Activated CD4-positive, alpha-beta T cell treated with anti-CD3 and anti-CD28 coated beads, Interleukin-2, amount 50 U/mL, for 16 hours (primary cell): ENCODE measurements at places on chromosomes 16 and 17.

DNA sequence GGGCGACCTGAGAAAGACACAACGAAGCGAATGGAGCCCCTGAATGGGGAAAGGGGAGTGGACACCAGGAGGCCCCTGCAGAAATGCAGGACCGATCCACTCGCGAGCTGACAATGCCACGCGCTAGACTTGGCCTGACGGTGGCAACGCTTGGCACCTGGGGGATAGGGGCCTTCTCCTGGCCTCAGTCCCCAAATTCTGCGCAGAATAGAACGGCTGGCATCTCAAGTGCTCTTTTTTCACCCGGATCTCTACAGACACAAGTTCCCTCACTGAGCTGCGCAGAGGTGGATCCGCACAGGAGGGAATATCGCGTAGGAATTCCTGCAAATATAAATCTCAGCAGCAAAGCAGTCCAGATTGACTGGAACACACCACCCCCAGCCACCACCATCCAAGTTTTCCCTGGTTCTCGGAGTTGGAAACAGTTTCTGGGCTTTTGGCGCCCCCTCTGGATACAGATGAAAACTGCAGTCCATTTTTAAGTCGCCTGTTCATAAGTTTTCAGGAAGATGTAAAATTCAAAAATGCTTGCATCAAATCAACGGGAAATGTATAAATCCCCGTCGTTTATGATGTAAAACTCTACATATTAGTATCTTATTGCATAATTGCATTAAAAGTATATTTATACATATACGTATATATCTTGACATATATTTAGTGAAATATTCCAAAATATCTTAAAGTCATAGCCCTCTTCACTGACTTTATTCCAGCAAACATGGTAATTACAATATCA, 2.3 kb upstream of the SOX9 start:
- peak; percentile 50 for DNase-seq

GRCh38 chr16:54152362-54153239, 134.0 kb downstream of the IRX3 start:
- DNase-seq, result no peak

DNA sequence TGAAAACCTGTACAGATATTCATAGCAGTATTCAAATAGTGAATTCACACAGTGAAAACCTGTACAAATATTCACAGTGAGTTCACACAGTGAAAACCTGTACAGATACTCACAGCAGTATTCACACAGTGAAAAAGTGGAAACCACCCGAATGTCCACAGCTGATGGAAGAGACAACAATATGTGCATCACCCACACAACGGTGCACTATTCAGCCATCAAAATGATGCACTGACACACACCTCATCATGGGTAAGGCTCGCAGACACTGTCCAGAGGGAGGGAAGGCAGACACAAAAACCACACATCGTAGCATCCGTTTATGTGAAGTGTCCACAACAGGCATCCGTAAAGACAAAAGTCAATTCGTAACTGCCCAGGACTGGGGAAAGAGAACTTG, 100.9 kb downstream of the VPS53 start:
- DNase-seq, result no peak

DNA sequence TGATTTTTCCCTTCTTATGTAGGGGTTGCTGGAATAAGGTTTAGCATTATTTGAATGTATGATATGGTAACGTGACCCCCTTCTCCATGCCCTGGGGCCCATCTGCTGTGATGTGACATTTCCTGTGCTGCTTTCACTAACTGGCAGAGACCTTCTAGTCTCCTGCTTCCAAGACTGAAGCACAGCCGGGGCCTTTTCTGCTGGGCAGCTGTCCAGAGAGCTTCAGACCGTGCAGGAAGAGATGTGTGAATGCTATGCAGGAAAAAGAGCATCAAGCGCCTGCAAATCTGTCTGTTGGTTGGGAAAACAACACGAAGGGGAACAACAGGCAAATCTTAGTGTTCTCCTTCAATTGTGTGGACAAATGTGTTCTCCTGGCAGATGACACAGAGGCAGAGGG, 128.5 kb downstream of the SPACA3 start:
- DNase-seq, result no peak

- DNase-seq, result no peak
These were observed 3.3 kb downstream of the DOK4 start for GRCh38 chr16:57482845-57483545.

- DNase-seq, result no peak
These were observed 35.4 kb downstream of the SLC6A4 start for GRCh38 chr17:30200106-30200505.

DNA sequence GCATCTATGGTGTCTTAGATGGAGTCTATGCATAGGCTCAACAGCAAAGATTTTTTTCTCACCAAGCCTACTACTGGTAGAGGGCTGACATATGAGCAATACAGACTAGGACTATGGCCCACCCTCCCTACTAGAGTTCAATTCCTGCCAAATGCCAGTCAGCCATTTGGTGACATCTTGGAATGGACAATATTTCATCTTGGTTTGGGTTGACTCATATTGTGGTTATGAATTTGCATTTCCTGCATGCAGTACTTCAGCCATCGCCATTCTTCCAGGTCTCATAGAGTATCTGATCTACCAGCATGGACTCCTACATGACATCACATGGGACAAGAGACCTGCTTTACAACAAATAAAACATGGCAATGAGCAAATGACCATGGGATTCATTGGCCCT, 778.1 kb upstream of the SOX9 start:
- DNase-seq, result no peak

- DNase-seq, result no peak
These were observed 100.9 kb upstream of the TNRC6C start for GRCh38 chr17:77857613-77858012.

- no peak for DNase-seq
These were observed 83.0 kb downstream of the ANKRD11 start for GRCh38 chr16:89407282-89407924.

GRCh38 chr17:17808706-17809432, 27.9 kb downstream of the SREBF1 start:
- no peak for DNase-seq

DNA sequence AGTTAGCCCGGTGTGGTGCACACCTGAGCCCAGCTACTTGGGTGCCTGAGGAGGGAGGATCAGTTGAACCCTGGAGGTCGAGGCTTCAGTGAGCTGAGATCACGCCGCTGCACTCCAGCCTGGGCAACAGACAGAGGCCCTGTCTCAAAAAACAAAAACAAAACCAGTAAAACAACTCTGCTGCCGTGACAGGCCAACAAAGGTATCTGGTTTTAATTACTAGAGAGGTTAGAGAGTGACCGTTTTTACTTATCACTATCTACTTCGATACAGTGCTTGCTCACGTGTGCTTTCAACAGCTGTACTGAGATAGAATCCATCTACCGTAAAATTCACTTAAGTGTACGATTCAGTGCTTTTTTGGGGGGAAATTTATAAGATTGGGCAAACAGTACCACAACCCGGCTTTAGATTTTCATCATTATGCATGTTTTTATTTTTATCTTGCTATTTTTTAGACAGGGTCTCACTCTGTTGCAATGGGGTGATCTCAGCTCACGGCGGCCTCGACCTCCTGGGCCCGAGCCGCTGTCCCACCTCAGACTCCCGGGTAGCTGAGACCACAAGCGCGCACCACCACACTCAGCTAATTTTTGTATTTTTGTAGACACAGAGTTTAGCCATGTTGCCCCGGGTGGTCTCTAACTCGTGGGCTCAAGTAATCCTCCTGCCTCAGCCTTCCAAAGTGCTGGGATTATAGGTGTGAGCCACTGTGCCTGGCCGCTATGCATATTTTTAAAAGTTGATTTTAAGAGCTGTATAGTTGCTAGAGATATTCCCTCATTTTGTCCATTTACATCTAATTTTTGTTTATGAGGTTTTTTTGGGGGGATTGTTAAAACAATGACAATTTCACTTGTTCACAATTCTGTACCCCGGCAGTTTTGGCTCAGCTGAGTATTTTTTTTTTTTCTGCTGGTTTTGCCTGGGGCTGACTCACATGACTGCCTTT, 30.9 kb downstream of the SERPINF1 start:
- no peak for DNase-seq

GRCh38 chr17:11308531-11308930, 67.5 kb downstream of the SHISA6 start:
- DNase-seq, result no peak

DNA sequence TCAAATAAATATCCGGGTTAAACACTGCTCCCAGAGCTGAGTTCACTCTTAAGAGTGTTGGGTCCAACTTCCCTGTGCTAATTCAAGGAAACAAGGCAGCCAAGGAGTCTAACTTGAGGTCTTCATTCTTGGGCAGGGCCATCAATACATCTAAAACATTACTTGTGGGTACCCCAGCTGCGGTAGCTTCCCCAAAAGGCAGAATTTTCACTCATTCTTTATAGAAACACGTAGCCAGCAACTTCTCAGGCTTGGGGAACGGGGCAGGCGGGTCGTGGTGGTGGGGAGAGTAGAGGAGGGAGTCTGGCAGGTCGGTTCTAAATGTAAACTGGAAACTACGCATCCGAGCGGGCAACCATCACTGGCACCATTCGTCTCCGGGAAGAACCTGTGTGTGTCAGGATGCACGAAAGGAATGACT, 666 bp upstream of the METTL9 start:
- DNase-seq, result peak; percentile 8

GRCh38 chr16:35560637-35560984, 2101.2 kb downstream of the TP53TG3F start:
- no peak for DNase-seq

- no peak for DNase-seq
These were observed 26.8 kb downstream of the IGFBP4 start for GRCh38 chr17:40469805-40470675.

GRCh38 chr16:83806036-83806435, 1.7 kb upstream of the HSBP1 start:
- no peak for DNase-seq
